Cardiac septum (tissue), 1 donor: ENCODE measurements at places on chromosomes 11 and 22.
A peak's percentile ranks its signal among the peaks of the same experiment; 100 is the strongest.

- DNase-seq = no peak
Measured at GRCh38 chr22:20442485-20443284, 5.1 kb upstream of the SCARF2 start.

DNA sequence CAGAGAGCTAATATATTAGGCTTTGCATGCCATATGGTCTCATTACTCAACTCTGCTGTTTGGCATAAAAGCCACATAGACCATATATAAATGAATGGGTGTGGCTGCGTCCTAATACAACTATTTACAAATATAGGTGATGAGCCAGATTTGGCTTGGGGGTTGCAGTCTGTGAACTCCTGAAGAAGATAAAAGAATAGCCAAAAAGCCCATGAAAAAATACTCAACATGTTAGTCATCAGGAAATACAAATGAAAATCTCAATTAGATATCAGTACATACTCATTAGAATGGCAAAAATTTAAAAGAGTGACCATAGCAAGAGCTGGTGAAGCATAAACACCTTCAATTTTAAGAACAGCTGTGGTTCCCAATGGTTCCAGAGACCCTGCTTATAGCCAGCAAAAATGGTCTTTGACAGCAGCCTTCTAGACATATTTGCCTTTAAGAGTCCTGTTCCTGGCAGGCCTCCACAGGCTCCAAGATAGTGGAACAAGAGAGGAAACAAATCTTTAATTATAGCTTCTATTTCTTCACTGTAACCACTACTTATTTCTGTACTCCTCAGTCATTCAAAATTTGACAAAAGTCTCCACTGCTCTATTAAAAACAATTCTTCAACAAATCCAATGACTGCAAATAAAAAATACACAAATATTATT is 16.1 kb downstream of the C2CD3 start:
- DNase-seq = no peak

GRCh38 chr22:19664951-19665783 is 49.1 kb upstream of the SEPTIN5 start:
- no peak for DNase-seq

GRCh38 chr11:47056261-47056915 is 119.8 kb downstream of the CSTPP1 start:
- DNase-seq = no peak

DNA sequence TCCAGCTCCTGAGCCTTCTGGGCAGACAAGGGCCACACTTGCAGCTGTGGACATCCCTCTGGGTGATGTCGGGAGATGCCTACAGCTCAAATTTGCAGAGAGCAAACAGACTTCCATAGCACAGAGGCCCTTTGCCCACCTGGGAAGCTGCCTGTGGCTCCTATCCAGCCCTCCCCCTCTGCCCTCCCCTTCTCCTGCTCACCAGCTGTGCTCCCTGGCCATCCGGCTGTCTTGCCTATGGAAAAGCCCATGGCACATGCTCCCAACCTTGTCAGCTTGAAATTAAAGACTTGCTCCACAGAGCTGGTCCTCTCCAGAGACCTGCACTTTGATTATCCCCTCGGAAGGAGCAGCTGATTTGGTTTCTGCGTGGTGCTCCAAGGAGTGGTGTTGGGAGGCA is 118.9 kb upstream of the NECTIN1 start:
- no peak for DNase-seq

DNA sequence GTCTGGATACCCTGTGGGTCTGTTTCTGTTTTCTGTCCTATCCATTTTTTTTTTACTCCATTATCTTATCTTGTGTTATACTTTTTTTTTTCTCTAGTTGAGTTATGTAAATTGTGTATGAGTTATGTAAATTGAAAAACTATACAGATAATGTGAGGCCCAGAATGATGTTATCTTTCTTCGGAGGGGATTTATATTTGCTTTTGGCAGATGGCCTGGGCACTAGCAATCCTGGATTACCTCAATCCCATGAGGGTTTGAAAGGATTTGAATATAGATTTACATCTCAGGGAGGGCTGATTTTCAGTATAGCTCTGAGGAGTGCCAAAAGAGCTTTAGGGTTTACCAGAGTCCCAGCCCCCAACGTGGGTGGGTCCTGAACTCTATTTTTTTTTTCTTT is 71.0 kb downstream of the CSTPP1 start:
- no peak for DNase-seq

DNA sequence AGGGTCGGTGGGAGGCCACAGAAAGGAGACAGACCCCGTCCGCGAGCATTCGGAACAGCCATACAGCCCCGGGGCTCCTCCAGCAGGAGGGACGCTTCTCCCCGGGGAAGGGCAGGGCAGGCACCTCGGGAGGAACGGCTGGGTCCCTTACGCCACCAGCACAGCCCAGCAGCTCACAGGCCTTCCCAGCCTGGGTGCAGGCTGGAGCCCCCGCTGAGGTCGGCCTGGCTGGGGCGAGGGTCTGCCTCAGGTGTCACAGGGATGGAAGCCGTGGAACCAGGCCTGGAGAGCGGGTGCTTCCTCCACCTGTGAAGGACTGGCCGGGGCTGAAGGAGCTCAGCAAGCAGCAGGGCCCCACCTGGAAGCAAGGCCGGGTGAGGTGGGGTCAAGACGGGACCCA is 732.3 kb downstream of the BRD1 start:
- DNase-seq = no peak

DNA sequence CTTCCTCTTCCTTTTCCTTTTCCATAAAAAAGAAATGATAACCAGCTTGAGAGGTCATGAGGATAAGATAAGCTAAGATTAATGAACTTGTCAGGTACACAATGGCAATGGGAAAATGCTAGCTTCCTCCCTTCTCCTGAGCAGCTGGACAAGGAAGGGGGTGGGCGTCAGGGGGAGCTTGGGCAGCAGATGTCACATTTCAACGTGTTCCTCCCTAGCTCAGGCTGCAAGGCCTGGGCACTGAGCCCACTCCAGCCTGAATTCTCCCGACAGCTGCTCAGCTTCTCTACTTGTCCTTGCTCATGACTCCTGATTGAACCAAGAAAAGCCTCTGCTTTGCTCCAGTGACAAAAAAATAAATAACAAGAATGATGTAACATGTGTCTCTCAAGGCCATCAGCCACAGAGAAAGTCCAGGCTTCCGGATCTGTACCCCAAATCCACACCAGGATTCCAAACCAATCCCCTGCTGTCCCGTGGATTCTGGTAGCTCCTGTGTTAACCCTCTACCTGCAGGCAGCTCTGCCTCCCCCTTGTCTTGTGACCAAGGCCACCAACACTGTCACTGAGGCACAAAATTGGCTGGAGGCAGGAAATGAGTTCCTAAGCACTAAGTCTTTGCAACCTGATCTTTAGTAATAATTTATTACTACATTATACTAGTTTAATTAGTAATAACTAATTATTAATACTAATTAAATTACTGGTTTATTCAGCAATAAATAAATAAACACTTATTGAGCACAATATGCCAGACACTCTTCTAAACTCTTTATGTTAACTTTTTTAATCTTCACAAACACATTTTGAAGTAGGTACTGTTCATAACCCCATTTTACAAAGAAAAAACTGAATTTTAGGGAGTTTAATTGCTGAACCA is 146.5 kb downstream of the CCDC34 start:
- DNase-seq = no peak

- DNase-seq = no peak
Measured at GRCh38 chr11:88355887-88356286, 18.4 kb upstream of the CTSC start.

- DNase-seq = no peak
Measured at GRCh38 chr11:1619449-1619848, 2.5 kb downstream of the KRTAP5-4 start.

GRCh38 chr11:131681920-131682319 is 311.5 kb downstream of the NTM start:
- no peak for DNase-seq

DNA sequence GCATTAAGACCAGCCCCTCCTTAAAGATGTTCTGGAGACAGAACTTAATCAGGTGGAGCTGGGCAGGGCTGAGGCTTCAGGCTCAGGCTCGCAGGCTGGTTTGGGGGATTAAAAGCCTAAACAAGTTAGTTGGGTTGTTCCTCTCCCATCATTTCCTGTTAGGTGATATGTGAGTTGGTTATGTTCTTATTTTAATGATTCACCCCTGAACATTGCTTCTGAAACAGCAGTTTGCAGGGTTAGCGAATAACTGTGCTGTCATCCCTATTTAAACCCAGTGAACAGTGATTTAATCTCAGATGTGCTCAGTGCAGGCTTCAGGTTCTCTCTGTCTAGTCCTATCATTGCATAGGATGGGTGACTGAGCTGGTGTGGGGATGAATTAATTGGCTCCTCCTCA is 47.4 kb upstream of the BIRC3 start:
- DNase-seq = no peak

- no peak for DNase-seq
Measured at GRCh38 chr22:35257002-35257320, 332 bp upstream of the HMGXB4 start.

DNA sequence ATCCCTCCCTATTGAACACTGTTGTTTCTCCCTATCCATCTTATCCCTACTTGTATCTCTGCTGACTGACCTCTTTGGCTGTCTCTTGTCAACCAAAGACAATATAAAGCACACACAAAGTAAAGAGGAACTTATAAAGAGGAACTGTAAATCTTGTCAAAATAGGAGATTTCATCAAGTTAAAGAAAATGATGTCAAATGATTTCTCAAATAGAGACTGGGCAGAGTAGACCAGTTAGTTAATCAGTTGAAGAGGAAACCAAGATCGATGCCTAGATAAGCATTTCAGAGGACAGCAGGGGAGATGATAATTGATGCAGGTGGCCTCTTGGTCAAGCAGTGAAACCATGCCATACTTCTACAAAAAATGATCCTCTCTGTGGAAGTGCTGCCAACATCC is 22.7 kb downstream of the KCNQ1OT1 start:
- DNase-seq = no peak

DNA sequence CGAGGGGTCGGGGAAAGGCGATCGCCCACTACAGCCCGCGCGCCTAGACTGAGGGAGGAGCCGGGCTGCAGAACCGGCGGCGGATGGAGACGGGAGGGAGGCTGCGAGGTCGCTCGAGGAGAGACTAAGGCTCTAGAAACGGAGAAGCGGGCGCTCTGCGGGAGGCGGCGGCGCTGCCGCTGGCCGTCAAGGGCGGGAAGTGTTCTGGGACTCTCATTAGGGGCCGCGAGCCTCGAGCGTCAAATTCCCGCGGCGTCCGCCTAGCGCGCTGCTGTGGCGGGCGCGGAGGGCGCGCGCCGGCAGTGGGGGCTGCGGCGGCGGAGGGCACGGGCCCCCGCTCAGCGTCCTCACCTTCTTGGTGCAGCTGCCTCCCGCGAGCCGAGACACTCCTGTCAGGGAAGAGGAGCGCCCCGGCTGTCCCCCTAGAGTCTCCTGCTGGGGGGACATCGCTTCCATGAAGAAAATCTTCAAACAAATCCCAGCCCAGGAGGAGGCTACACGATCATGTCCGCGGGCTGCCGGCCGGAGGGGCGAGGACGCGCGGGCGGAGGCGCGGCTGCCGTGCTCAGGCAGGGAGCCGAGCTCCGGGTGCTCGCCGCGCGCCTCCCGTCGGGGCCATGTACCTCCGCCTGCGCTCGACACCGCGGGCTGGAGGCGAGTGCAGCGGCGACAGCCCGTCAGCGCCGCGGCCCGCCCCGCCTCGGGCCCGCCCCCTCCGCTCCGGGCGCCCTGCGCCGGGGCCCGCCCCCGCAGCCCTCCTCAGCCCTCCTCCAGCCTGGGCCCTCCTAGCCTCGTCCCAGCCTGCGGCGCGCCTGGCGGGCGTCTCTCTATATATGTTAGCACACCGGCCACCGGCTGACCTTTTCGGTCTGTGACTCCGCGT is at the start of gene ARHGAP20:
TSS of gene ARHGAP20 (minus strand) at position 662 of the 883 bp plus-strand sequence. CDS start at position 456, 206 bp downstream.
- peak; percentile 77 for DNase-seq

DNA sequence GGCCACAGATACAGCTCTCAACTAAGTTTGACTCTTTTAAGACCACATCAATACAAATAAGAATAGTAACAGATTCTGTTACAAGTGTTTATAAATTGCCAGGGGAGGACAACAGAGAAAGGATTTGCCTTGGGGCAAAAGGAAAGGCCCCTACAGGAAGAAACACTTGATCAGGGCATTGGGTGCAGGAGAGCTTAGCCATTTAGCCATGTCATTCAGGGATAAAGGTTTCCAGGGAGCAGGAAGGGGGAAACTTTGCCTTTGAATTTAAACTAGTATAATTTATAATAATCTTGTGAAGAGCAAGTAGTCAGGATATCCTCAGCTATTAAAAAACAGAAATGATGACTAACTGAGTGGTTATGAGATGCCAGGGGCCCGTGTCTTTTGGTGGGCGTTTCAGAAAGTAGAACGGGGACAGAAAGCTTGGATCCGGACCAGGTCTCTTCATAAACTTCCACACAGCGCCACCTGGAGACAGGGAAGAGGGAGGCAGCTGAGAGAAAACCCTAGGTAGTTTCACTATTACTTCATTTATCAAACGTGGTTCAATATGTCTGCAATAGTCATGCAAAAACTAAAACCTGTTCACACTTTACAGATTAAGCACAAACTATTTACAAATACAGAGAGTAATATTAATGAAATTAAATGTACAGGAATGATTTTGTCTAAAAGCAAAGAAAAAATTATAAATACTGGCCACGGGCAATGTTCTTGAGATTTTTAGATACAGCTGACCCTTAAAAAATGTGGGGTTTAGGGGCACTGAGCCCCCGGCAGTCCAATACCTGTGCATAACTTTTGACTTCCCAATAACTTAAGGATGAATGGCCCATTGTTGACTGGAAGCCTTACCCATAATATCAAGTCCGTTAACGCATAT is 11.0 kb upstream of the SLC5A4 start:
- DNase-seq = no peak
